ENCODE measurements at places on chromosomes 2 and 18.

DNA sequence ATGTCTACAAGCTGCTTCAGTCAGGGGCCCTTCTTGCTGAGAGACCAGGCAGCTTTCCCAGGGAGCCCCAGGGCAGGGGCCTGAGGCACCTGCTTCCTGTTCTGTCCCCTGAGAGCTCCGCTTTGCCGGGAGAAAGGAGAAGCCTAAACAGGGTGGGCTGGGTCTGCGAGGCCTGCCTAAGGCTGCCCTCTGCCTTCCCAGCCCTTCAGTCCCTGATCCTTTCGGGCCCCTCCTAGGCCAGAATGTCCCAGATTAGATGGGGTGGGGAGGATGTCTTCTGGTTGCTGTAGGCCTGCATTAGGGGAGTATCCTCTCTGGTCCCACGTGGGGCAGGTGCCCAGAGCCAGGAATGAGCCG lies 72.4 kb downstream of the TGOLN2 start:
- no peak for DNase-seq

DNA sequence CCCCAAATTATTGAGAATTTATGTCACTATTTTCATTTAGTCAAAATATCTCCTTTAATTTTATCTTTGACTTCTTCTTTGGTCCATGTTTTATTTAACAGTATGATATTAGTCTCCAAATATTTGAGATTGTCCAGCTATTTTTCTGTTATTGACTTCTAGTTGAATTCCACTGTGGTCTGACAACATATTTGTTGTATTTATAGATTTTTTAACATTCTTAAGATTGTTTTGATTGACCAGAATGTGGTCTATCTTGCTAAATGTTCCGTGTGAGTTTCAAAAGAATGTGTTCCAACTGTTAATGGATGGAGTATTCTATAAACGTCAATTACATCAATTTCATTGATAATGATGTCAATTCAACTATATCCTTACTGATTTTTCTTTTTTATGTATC lies 1452.1 kb downstream of the SUCLG1 start:
- no peak for DNase-seq

DNA sequence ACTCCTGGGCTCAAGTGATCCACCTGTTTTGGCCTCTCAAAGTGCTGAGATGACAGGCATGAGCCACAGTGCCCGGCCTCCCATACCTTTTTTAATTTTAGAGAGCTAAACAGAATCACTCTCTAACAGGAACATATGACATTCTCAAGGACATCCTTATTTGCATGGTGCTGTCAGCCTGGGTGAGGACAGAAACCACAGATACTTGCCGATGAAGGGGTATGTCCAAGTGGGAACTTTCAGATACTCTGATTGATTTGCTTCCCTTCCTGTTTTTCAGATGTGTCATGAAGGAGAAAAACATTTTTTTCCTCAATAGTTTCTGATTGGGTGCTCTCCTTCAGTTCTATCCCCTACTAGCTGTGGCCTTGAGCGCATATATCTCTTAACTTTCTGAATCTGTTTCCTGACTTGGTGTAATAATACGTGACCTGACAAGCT lies 49.6 kb downstream of the MYO3B start:
- DNase-seq = no peak

- no peak for DNase-seq
Measured at GRCh38 chr2:217945530-217945929, 57.3 kb downstream of the TNS1 start.

- DNase-seq = no peak
Measured at GRCh38 chr2:240555541-240556250, 2.1 kb downstream of the ANKMY1 start.

- no peak for DNase-seq
Measured at GRCh38 chr18:63152791-63153190, 166.8 kb downstream of the BCL2 start.

- DNase-seq = no peak
Measured at GRCh38 chr2:201904538-201905420, 98.4 kb downstream of the CDK15 start.

GRCh38 chr18:79933765-79934164 lies 17.7 kb downstream of the SLC66A2 start:
- no peak for DNase-seq

GRCh38 chr2:233142355-233142897 lies 82.3 kb downstream of the INPP5D start:
- no peak for DNase-seq

GRCh38 chr2:162646794-162647193 lies 191.8 kb downstream of the KCNH7 start:
- DNase-seq = no peak

GRCh38 chr2:110804915-110805314 lies 72.5 kb downstream of the ACOXL start:
- no peak for DNase-seq

- DNase-seq = no peak
Measured at GRCh38 chr2:42754021-42754775, 9.7 kb downstream of the OXER1 start.

DNA sequence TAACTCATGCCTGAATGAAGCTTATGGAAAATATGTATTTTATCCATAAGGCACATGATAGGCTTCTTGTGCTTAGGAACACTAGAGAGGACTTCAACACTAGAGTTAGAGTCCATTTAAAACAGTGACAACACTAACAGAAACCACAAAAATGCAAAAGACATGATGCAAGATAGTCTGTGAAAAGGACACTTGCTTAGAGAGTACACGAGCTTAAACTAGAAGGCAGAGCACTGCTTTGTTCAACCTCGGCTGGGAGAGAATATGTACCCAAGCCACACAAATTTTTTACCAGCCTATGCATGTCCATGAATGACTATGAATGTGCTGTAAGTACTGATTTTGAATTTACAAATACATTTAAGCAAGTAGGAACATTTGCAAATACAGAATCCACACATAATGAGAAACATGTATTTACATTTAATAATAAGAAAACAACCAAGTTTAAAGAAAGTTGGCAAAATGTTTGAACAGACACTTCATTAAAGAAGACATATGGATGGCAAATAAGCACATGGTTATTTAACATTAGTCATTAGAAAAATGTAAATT lies 130.6 kb downstream of the SPOPL start:
- DNase-seq = no peak

GRCh38 chr18:71329114-71329513 lies 1040.3 kb downstream of the SOCS6 start:
- no peak for DNase-seq

- no peak for DNase-seq
Measured at GRCh38 chr18:67938660-67939059, 422.1 kb upstream of the DSEL start.

GRCh38 chr2:235952714-235953113 lies 215.5 kb downstream of the GBX2 start:
- no peak for DNase-seq

- DNase-seq = no peak
Measured at GRCh38 chr2:68556381-68556780, 87.0 kb upstream of the PROKR1 start.

DNA sequence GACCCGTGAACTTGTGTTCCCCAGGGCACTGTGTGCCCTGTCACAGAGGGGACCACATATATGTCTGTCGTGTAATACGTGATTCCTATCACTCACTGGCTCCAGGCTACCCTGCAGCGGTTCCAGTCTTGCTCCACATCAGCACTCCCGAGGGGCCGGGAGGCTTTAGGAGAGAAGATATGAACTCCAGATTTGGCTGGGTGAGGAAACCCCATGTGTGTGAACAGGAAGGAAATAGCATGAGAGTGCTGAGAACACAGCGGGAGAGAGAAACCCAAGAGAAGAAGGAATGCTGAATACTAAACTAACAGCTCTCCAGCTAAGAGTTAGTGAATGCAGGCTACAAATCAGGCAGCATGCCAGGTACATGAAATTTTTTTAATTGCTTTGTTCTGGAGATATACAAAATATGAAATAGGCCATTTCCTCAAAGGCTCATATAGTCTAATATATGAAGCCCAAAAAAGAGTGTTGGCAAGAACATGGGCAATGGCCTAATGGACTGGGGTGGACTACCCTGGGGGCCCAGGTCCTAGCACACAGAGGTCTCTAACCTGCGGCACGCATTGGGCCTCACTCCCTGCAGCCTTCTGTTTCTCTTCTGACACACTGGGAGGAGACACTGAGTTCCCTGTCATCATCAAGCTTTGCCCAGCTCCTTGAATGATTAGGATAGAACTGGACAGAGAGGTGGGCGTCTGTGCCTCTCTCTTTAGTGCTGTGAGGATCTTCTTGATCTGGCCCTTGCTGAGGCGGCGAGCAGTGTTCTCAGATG lies 372.8 kb upstream of the RAB6C start:
- no peak for DNase-seq

- no peak for DNase-seq
Measured at GRCh38 chr2:208311954-208312353, 45.9 kb downstream of the PIKFYVE start.

GRCh38 chr18:61891271-61891670 lies 1.5 kb downstream of the RNF152 start:
- no peak for DNase-seq

- DNase-seq = no peak
Measured at GRCh38 chr2:23412556-23413155, 27.7 kb downstream of the KLHL29 start.
